ENCODE measurements at places on chromosomes 3 and 15.

GRCh38 chr15:35311615-35312014, 226.5 kb upstream of the NANOGP8 start:
- DNase-seq: no peak

DNA sequence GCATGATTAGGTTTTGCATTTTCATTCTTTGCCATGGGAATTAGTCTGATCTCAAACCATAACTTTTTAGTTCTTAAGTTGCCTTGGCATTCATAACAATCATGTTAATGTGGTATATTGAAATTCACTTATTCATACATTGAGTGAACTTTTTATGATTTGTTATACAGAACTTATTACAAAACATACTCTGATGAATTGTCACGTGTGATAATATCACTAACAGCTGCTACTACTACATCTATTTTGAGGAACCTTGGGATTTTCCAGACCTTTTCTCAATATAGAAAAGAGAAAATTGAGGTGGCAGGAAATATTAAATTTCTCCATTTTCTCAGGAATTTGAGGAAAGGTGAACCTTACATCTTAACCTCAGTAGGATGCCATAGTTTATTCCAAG, 9.2 kb downstream of the LXN start:
- DNase-seq: no peak

DNA sequence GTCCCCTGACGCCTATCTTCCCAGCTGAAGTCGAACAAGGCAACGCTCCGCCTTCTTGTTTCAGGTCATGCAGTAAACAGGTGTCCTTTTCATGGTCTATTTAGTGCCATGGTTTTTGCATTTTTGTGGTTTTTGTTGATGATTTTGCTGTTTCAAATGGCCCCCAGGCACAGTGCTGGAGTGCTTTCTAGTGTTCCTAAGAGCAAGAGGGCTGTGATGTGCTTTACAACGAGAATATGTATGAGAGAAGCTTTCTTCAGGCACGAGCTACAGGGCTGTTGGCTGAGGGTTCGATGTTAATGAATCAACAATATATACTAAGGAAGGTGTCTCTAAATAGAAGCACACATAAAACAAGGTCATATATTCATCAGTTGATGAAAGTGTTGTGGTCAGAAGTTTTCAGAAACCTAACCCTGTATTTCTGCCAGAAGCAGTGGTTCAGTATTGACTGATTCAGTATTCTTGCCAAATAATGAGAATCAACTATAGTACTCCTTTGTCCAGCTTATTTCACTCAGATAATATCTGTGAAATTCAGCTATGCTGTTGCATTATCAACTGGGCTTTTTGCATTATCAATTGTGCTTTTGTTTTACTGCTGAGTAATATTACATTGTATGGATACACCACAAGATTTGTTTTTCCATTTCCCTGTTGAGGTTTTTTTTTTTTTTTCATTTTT, 18.5 kb downstream of the LIMD1 start:
- DNase-seq: no peak

- DNase-seq: no peak
These were observed 304.5 kb downstream of the AGBL1 start for GRCh38 chr15:86384186-86384585.

GRCh38 chr15:35047528-35047927, 37.6 kb downstream of the NANOGP8 start:
- no peak for DNase-seq

DNA sequence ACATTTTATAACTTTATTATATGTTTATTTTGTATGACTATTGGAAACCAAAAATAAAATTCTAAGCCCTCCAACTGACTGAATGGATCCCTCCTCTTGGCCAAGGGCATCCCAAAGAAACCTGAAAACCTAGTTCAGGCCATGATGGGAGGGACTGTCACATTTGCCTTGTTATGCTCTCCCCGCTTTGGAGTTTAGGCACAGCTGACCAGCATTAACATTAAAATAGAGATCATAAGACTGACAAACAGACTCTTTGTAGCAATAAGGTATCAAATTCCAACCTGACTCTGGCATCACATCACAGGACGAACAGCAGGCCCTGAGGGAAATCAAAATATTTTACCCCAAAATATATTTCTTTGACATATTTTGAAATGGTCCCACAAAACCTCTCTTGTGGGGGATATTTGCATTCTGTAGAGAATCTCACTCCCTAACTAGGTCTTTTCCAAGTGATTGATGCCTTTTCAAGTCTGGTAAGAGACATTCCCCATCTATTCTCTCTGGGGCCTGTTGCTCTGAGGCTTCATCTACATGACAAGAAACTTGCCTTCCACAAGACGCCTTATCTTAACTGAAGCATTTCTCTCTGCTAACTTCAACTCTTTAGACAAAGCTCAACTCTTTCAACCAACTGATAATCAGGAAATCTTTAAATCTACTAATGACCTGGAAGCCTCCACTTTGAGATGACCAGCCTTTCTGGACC, 81.8 kb upstream of the PRR23E start:
- no peak for DNase-seq

- no peak for DNase-seq
These were observed 83.3 kb upstream of the SLITRK3 start for GRCh38 chr3:165279471-165279870.
